B cell (primary cell): ENCODE measurements at places on chromosomes 5 and 9. TPM values are rescaled to one million over a fixed set of nuclear protein-coding genes. Genes with fewer than 3 reads are reported as not detected.

GRCh38 chr5:77630114-77630680, 8.3 kb downstream of the OTP start:
- peak overlapping the region; percentile 29 for H3K4me3 ChIP-seq
- no peaks in the 10 kb centered on the region for H3K27me3 ChIP-seq
- H3K36me3 ChIP-seq = no peaks in the 10 kb centered on the region

- no peak overlapping the region for H3K27ac ChIP-seq
- H3K27me3 ChIP-seq = no peaks in the 10 kb centered on the region
- peaks cover 12% of the 10 kb centered on the region for H3K36me3 ChIP-seq
- no peak overlapping the region for H3K4me3 ChIP-seq
- no peak for DNase-seq
Measured at GRCh38 chr5:170069512-170069911, 36.2 kb upstream of the FOXI1 start.

- no peaks in the 10 kb centered on the region for H3K4me1 ChIP-seq
- H3K27me3 ChIP-seq = no peaks in the 10 kb centered on the region
- H3K4me3 ChIP-seq = no peak overlapping the region
- H3K36me3 ChIP-seq = no peaks in the 10 kb centered on the region
- DNase-seq = no peak
Measured at GRCh38 chr9:111839987-111840386, 45.2 kb upstream of the SHOC1 start.

Gene HTR4
- not detected in 2 replicates for total RNA-seq

Gene PIP5KL1
- 1.4 and 2.1 TPM in 2 replicates for total RNA-seq

DNA sequence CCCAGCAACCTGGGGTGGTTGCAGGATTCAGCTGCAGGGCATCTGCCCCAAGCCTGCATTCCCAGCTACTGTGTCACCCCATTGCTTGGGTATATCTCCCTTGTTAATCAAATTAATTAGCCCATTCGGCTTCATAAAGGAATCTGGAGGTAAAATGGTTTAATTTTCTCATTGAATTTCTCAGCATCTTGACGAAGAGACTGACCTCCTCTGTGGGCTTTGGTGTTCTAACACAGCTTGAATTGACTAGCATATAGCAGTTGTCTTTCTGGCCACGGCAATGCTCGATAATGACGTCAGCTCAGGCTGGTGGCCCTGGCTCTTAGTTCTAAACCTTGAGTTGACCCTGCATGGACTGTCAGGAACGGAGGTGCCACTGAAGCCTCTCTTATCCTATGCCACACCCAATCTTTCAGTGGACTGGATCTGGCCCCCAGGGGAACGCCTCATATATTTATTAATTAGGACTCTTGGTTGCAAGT, 72.4 kb downstream of the MSX2 start:
- no peak overlapping the region for H3K4me3 ChIP-seq
- H3K27me3 ChIP-seq = peaks cover 3% of the 10 kb centered on the region
- no peaks in the 10 kb centered on the region for H3K36me3 ChIP-seq
- no peak overlapping the region for H3K27ac ChIP-seq
- H3K4me1 ChIP-seq = no peaks in the 10 kb centered on the region

Gene CIZ1
- 160 and 169 TPM in 2 replicates for total RNA-seq

DNA sequence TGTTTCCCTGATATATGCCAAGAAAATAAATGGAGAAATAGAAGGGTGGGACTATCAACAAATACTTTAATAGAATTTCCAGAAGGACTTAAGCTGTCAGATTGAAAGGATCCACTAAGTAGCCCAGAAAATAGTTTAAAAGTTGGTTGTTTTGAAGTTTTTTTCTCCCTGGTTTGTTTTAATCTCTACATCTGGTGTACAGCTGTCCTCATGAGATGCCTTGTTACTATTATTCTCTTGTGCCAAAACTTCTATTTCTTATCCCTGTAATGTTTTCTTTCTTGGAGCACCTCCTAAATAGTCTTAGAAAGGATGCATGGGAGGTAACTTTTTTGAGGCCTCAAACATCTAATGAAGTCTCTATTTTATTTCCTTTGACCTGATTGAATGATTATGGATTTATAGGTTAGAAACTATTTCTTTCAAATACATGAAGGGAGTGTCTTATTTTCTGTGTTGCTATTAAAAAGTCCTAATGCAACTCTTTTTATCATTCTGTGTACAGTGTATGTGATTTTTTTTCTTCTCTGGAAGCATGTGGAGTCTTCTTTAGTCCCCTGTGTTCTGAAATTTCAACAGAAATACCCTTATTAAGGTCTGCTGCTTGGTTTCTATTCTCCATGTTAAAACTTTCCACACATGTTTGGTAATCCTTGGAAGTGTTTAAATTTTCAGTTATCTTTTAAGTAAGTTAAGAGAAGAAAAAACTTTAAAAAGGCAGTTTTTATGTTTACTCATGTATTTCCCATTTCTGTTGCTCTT, 140.0 kb upstream of the CDKN2B start:
- H3K27me3 ChIP-seq = no peaks in the 10 kb centered on the region
- DNase-seq = no peak
- no peaks in the 10 kb centered on the region for H3K36me3 ChIP-seq
- no peak overlapping the region for H3K27ac ChIP-seq
